IPS DF 6.9 (cell line): ENCODE measurements at places on chromosomes 5 and 9.
A peak's percentile ranks its signal among the peaks of the same experiment; 100 is the strongest.

DNA sequence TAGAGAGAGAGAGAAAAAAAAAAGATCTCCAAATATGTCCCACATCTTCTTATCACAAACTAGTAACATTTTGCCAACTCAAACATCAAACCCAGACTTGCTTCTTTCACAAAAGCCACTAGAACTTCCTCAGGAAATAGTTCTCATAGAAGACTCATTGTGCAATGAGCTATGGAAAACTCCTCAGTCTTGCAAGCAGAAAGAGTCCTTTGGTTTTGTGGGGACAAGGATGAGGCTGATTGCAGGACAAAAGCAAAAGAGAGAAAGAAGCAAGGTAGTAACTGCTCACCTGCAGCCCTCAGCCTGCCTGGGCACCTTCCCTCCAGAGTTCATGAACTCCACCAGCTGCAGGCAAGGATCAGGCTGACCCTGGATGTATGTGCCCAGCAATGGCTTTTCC is 399.0 kb downstream of the IRX1 start:
- no peaks in the 10 kb centered on the region for H3K4me1 ChIP-seq
- DNase-seq, result no peak
- H3K27me3 ChIP-seq, result no peaks in the 10 kb centered on the region
- H3K27ac ChIP-seq, result no peak overlapping the region
- H3K4me3 ChIP-seq, result no peak overlapping the region

DNA sequence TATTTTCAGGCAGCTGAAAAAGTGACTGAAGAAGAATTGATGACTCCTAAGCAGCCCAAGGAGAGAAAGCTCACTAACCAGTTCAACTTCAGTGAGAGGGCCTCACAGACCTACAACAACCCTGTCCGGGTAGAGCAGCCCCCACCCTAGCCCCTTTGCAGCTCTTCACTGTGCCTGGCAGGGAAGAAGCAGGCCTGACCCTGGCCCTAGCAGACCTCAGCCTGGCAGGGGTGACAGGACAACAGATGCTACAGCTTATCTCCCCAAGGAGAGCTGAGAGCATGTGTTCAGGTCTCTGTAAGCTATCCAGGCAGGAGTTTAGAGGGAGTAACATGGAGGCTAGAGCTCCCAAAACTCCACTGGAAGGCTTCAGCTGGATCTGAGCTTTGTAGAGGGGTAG is 31.8 kb downstream of the DNAI1 start:
- H3K36me3 ChIP-seq, result peaks cover 2% of the 10 kb centered on the region; the same call in 1 of the 2 replicates
- no peaks in the 10 kb centered on the region for H3K4me1 ChIP-seq
- no peaks in the 10 kb centered on the region for H3K27me3 ChIP-seq
- no peak for DNase-seq
- H3K27ac ChIP-seq, result no peak overlapping the region

GRCh38 chr5:5634817-5635216 is 212.3 kb downstream of the ICE1 start:
- H3K4me3 ChIP-seq, result no peak overlapping the region
- no peak for DNase-seq
- H3K36me3 ChIP-seq, result no peaks in the 10 kb centered on the region

DNA sequence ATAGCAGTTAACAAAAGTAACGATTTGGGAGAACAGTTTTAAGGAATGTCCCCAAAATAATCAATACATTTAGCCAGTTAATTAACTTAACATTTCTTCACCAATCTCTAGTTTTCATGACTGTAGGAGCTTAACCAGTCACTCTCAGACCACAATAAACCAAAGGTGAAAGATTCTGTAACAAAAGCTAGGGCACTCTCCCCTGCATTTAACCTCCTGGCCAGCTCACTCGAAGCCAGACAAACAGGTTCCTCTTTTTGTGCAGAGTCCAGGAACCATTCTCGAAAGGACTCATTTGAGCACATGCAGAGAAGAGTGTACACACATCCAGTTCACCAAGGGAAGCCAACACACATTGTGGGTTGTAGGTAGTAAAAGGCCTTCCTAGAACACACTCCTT is 6.5 kb downstream of the IL7R start:
- no peaks in the 10 kb centered on the region; the same call in 1 of the 2 replicates for H3K4me1 ChIP-seq
- no peak overlapping the region for H3K27ac ChIP-seq
- H3K4me3 ChIP-seq, result no peak overlapping the region
- H3K27me3 ChIP-seq, result no peaks in the 10 kb centered on the region
- DNase-seq, result no peak

DNA sequence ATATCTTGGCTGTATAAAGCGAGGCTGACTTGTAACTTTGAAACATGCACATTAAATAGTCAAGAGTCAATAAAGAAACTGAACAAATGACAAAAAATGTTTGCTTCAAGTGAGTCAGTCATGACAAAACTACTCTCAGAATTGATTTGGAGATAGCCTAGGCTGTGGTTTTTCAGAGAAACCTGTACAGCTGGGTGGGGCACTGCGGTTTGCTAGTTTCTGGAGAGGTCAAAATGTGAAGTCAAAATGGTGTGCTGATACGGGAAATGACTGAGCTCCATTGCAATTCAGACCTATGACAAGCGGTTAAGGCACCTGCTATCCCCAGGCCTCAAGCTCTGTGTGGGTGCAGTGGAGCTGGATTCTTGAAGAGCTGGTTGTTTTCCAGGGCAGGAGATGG is 10.3 kb upstream of the CD180 start:
- H3K27me3 ChIP-seq, result no peaks in the 10 kb centered on the region
- no peaks in the 10 kb centered on the region for H3K36me3 ChIP-seq
- no peaks in the 10 kb centered on the region for H3K4me1 ChIP-seq
- no peak overlapping the region for H3K4me3 ChIP-seq
- no peak for DNase-seq
- H3K27ac ChIP-seq, result no peak overlapping the region

DNA sequence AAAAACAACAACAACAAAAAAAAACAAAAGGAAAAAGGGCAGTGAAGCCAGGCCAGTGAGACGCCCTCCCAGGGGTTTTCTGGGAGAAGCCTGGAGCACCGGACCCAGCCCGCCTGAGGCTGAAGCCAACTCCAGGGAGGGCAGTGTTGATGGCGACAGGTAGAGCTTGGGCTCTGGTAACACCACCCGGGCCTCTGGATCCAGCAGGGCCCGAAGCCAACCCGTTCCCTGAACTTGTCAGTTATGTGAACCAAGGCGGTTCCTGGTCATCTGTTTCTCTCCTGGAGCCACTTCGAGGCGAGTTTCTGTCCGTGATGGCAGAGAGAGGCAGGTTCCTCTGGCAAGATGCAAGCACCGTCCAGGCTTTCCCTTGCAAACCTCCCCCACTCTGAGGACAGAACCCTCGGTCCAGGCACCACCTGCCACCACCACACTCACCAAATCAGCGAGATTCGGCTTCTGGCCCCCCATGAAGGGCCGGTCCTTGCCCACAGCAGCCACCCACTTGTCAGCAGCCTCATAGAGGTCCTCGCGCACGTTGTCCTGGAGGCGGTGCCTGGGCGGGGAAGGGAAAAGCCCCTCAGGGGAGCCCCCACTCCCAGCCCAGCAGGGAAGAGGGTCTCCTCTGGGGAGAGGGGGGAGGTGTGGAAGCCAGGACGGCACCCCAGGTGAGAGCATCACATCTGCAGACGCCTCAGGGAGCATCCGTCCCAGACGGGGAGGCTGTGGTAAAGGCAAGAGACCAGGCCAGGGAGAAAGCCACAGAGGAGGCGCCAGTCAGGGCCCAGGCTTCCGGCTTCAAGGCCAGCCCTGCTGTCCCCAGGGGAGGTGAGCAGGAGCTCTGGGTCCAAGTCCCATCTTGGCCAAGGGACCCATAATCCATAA is 5.4 kb downstream of the PTGES2 start:
- no peak overlapping the region for H3K27ac ChIP-seq
- H3K36me3 ChIP-seq, result peaks cover 37% of the 10 kb centered on the region
- H3K4me3 ChIP-seq, result no peak overlapping the region
- H3K4me1 ChIP-seq, result peaks cover 5% of the 10 kb centered on the region

DNA sequence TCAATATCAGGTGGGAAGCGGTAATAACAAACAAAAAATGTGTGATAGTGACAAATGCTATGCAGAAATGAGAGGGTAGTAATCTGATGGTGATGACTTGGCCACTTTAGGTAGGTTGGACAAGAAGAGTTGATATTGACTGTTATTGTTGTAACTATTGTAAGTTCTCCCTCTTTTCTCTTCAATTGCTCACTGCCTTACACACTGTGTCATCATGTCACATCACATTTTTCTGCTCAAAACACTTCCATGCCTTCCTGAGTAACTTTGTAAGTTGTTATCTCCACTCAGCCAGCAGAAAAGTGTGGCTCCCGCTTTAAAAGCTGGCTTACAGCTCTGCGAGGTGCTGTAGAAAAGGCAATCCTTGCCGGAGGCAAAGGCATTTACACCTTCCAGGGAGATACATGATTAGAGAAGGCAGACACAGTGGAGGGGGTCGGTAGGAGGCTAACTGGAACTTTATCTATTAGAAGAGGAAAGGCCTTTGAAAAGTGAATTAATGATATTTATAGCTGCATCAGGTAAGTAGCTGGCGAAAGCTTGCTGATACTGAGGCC is 85.2 kb upstream of the CLINT1 start:
- no peaks in the 10 kb centered on the region for H3K36me3 ChIP-seq
- H3K27ac ChIP-seq, result no peak overlapping the region
- no peak overlapping the region for H3K4me3 ChIP-seq
- H3K4me1 ChIP-seq, result no peaks in the 10 kb centered on the region
- H3K27me3 ChIP-seq, result no peaks in the 10 kb centered on the region
- DNase-seq, result no peak

GRCh38 chr5:141742866-141743851 is 61.1 kb upstream of the ARAP3 start:
- no peaks in the 10 kb centered on the region for H3K36me3 ChIP-seq
- no peak overlapping the region for H3K4me3 ChIP-seq
- H3K4me1 ChIP-seq, result 0 out of 2 replicates have a peak, but pooled peaks cover 2% of the 10 kb centered on the region

- H3K27me3 ChIP-seq, result no peaks in the 10 kb centered on the region
- no peaks in the 10 kb centered on the region for H3K36me3 ChIP-seq
- no peaks in the 10 kb centered on the region for H3K4me1 ChIP-seq
- no peak for DNase-seq
Observed at GRCh38 chr9:96883922-96884321, 29.6 kb upstream of the ZNF782 start.

GRCh38 chr5:162067162-162067561 is 411 bp upstream of the GABRG2 start:
- H3K27ac ChIP-seq, result no peak overlapping the region
- no peak for DNase-seq
- H3K4me1 ChIP-seq, result peaks cover 2% of the 10 kb centered on the region; the same call in 1 of the 2 replicates

GRCh38 chr5:60651872-60652620 is 47.9 kb downstream of the DEPDC1B start:
- no peak overlapping the region for H3K27ac ChIP-seq
- no peaks in the 10 kb centered on the region for H3K27me3 ChIP-seq
- no peaks in the 10 kb centered on the region for H3K4me1 ChIP-seq
- no peaks in the 10 kb centered on the region for H3K36me3 ChIP-seq

DNA sequence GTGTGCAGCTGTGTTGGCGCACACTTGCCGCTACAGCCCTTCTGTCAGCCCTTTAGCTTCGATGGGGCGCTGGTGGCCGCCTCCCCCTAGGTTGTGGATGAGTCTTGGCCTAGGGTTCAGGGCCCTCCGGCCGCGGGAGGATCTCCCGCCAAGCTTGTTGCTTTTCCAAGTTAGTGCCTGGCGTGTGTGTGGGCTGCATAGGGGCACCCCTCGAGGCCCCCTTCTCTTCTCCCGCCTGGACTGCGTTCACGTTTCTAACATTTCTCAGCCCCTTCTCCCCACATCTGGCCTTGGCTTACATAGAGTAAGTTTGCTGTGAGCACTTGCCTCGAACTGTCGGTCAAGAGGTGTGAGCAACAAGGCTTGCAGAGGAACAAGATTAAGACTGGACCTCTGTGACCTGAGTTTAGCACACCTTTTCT is 413 bp upstream of the OXCT1 start:
- DNase-seq, result no peak
- peaks cover 2% of the 10 kb centered on the region; the same call in 1 of the 2 replicates for H3K27me3 ChIP-seq
- H3K4me3 ChIP-seq, result peak overlapping the region; percentile 73; the same call in 1 of the 2 replicates
- no peaks in the 10 kb centered on the region for H3K36me3 ChIP-seq
- no peak overlapping the region for H3K27ac ChIP-seq

GRCh38 chr5:32541241-32541640 is 44.1 kb upstream of the SUB1 start:
- no peaks in the 10 kb centered on the region for H3K36me3 ChIP-seq
- H3K4me3 ChIP-seq, result no peak overlapping the region
- H3K4me1 ChIP-seq, result no peaks in the 10 kb centered on the region
- no peaks in the 10 kb centered on the region for H3K27me3 ChIP-seq
- no peak overlapping the region for H3K27ac ChIP-seq

GRCh38 chr5:150613991-150614660 is 26.3 kb upstream of the SYNPO start:
- no peaks in the 10 kb centered on the region for H3K36me3 ChIP-seq
- 0 out of 2 replicates have a peak, but pooled peaks cover 3% of the 10 kb centered on the region for H3K4me1 ChIP-seq
- no peak overlapping the region for H3K4me3 ChIP-seq
- no peaks in the 10 kb centered on the region for H3K27me3 ChIP-seq
- DNase-seq, result no peak
- H3K27ac ChIP-seq, result no peak overlapping the region

DNA sequence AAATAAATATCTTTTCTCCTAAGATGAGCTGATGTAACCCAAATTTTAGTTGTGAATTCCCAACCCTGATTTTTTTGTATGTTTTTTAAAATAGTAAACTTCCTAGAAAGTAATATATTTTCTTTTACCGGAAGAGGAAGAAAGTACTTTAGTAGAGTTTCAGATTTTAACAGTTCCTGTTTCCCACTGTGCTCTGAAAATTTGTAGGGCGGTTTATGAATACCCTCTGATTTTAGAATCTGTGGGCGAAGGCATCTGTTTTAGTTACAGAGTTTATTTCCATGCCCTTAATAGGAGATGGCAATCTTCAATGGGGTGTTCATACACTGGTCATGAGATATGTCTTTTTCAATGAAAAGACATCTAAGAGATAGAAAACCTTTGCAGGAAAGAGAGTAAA is 3.7 kb upstream of the HOMER1 start:
- no peak overlapping the region for H3K4me3 ChIP-seq
- H3K27ac ChIP-seq, result no peak overlapping the region
- no peaks in the 10 kb centered on the region for H3K27me3 ChIP-seq
- DNase-seq, result no peak
- no peaks in the 10 kb centered on the region for H3K36me3 ChIP-seq
